Heart right ventricle (tissue), 16 donors: ENCODE measurements at places on chromosomes 12 and 14. TPM values are rescaled to one million over a fixed set of nuclear protein-coding genes. Genes with fewer than 3 reads are reported as not detected.

DNA sequence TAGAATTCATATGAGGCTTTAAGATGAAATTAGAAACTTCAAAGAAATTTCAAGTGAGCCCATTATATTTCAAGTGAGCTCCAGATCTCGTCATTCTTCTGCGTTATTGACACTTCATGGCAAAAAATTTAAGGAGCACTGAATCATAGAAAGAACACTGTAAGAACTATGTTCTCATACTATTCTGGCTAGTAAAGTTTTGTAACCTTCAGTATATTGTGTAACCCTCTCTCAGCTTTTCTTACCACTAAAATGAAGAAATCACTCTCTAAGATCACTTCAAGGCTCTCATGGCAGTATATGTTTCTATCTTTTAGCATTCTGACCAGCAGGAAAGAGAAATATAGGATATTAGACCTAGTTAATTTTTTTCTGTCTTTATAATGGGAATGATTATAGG, 6.3 kb downstream of the GPHN start:
- no peak for DNase-seq
- H3K27ac ChIP-seq, result no peak overlapping the region
- peaks cover 62% of the 10 kb centered on the region for H3K4me1 ChIP-seq
- H3K27me3 ChIP-seq, result peaks cover 6% of the 10 kb centered on the region
- no peak overlapping the region for H3K4me3 ChIP-seq

DNA sequence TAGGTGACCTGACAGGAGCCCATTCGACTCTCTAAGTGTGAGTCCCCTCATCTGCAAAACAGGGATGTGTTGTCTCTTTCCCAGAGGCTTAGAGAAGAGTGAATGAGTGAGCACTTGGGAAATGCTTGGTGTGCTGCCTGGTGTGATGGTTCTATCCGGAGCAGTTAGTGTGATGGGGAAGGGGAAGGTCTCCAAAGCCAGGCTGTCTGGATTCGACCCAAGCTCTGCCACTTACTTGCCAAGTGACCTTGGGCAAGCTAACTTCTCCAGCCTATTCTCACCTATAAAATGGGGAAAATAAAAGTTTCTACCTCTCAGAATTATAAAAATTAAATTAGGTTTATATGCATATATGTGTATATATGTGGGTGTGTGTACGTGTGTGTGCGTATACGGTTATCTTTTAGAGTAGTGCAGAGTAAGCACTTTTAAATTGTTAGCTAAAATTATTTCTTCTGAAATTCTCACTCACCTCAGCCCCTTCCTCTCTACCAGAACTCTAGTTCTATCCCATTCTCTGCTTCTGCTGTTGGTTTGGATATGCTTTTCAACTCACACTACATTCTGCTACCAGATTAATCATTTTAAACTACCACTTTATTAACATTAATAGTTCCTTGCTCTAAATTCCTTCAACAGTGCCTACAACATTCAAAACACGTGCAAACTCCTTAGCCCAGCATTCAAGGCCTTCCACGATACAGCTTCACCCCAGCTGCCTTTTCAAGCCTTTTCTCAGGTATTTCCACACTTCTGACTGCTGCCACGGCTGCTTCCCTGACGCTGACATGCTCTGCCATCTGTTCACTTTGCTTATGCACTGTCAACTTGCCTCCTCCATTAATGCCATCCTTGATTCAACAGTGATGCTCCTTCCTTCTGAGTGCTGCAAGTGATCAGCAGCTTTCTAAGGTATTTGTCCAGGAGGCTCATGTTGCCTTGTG, 55.3 kb downstream of the DICER1 start:
- no peak overlapping the region for H3K4me3 ChIP-seq
- H3K27me3 ChIP-seq, result no peaks in the 10 kb centered on the region
- peaks cover 84% of the 10 kb centered on the region for H3K36me3 ChIP-seq
- no peak for DNase-seq
- H3K4me1 ChIP-seq, result peaks cover 24% of the 10 kb centered on the region

- peak overlapping the region; percentile 17 for H3K27ac ChIP-seq
- DNase-seq, result no peak
- no peaks in the 10 kb centered on the region for H3K27me3 ChIP-seq
- H3K4me3 ChIP-seq, result no peak overlapping the region
Observed at GRCh38 chr12:69243099-69244084, 4.0 kb downstream of the CPSF6 start.

- no peak overlapping the region for H3K27ac ChIP-seq
- H3K36me3 ChIP-seq, result no peaks in the 10 kb centered on the region
- H3K27me3 ChIP-seq, result no peaks in the 10 kb centered on the region
- H3K4me1 ChIP-seq, result peaks cover 4% of the 10 kb centered on the region
Observed at GRCh38 chr14:64623554-64624165, 73.9 kb downstream of the PPP1R36 start.

- no peak for DNase-seq
- H3K27ac ChIP-seq, result no peak overlapping the region
- H3K4me1 ChIP-seq, result peaks cover 7% of the 10 kb centered on the region
- H3K27me3 ChIP-seq, result no peaks in the 10 kb centered on the region
- H3K4me3 ChIP-seq, result no peak overlapping the region
Observed at GRCh38 chr12:128787827-128788226, 35.9 kb downstream of the SLC15A4 start.

DNA sequence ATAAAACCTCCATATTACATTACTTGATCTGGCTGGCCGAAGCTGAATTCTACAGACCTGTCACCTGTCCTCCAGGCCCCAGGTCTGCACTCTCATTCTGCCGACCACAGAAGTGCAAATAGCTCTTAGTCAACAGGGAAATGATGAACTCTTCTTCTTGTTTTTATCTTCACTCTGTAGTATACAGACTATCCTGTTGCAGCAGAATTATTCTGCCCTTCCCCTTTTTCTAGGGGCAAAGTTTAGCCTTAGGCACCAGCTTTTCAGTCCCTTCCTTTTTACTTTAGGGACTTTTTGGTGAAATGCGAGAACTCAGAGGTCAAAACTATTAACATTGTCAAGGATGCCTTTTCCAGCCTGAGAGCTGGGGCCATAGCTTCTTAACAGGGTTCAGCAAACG, 229.6 kb upstream of the EGLN3 start:
- no peak overlapping the region for H3K4me3 ChIP-seq
- no peak for DNase-seq
- H3K27ac ChIP-seq, result peak overlapping the region; percentile 44
- H3K27me3 ChIP-seq, result no peaks in the 10 kb centered on the region

DNA sequence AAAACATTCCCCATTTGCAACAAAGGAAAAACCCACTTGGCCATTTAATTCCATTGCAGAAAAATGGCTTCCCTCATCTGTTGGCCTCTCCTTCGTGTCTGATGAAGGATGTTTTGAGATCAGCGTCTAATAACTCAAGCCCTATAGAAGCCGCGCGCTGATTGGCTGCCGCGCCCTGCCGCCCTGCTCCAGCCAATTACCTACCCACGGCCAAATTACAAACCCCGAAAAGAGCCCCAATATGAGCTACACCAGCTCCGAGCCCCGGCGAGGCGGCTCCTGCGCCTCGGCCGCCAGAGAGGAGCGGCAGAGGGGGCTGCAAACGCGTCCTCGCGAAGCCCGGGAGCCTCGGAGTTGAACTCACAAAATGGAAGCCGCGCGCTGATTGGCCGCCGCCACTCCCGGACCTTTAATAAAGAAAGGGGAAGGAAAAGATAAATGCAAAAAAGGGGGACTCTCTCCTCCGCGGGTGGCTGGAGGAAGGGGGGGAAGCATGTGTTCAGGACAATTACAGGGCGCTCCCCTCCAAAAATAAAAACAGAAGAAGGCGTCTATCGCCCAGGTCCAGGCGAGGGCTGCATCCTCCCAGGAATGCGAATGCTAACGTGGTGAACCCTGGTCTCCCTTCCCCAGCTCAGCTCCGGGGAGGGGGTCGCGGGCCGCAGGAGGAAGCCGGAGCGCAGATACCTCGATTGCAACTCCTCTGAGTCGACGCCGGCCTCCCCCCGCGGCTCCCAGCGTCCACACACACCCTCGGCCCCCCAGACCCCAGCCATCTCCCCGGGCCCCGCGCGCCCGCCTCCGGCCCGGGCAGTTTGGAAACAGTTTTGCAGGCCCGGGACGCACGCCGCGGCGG, 738 bp upstream of the SETD1B start:
- peaks cover 36% of the 10 kb centered on the region for H3K4me1 ChIP-seq
- no peaks in the 10 kb centered on the region for H3K36me3 ChIP-seq
- no peaks in the 10 kb centered on the region for H3K27me3 ChIP-seq

DNA sequence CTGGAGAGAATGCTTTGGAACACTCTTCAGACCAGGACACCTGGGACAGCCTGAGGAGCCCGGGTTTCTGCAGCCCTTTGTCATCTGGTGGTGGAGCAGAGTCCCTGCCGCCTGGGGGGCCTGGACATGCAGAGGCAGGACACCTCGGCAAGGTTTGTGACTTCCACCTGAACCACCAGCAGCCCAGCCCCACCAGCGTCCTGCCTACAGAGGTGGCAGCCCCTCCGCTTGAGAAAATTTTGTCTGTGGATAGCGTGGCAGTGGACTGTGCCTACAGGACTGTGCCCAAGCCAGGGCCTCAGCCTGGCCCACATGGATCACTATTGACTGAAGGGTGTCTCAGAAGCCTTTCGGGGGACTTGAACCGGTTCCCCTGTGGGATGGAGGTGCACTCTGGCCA, 21.1 kb downstream of the CINP start:
- no peak overlapping the region for H3K27ac ChIP-seq
- H3K4me1 ChIP-seq, result no peaks in the 10 kb centered on the region
- peaks cover 99% of the 10 kb centered on the region for H3K36me3 ChIP-seq
- no peak for DNase-seq
- H3K27me3 ChIP-seq, result no peaks in the 10 kb centered on the region

- DNase-seq, result no peak
- H3K27ac ChIP-seq, result no peak overlapping the region
- H3K27me3 ChIP-seq, result no peaks in the 10 kb centered on the region
- no peak overlapping the region for H3K4me3 ChIP-seq
- H3K4me1 ChIP-seq, result peaks cover 24% of the 10 kb centered on the region
Observed at GRCh38 chr12:69527506-69528272, 57.5 kb downstream of the FRS2 start.

DNA sequence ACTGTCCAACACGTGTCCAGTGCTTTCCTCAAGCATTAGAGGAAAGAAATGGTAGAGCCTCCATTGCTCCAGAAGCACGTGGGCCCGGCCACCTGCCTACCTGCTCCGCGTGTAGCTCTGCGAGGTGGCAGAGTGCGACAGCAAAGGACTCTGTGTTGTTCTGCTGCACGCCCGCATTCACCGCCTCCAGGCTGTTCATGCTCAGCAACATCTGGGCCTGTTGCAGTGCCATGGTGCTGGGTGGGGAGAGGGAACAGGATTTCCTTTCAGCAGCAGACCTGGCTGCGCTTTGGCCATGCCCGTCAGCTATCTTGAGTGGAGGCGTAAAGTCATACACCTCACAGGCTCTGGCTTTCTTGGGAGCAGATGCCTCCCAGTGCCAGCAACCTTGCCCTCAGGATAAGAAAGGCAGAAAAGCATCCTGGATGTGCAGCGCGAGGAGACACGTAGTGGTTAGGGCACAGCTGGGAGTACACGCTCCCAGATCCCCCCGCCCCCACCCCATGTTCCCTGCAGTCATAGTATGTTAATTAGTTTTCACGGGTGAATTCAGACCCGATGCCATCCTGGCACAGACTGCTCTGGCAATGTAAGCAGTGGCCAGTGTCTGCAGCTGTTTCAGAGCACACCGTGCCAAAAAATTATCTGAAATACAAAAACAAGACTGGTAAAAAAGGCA, 25.1 kb downstream of the ANAPC5 start:
- no peak overlapping the region for H3K4me3 ChIP-seq
- H3K36me3 ChIP-seq, result no peaks in the 10 kb centered on the region
- no peaks in the 10 kb centered on the region for H3K4me1 ChIP-seq
- H3K27me3 ChIP-seq, result no peaks in the 10 kb centered on the region
- no peak for DNase-seq

- H3K4me1 ChIP-seq, result peaks cover 22% of the 10 kb centered on the region
- no peak overlapping the region for H3K4me3 ChIP-seq
- H3K36me3 ChIP-seq, result no peaks in the 10 kb centered on the region
- H3K27me3 ChIP-seq, result peaks cover 12% of the 10 kb centered on the region
- DNase-seq, result no peak
- H3K27ac ChIP-seq, result no peak overlapping the region
Observed at GRCh38 chr14:93993382-93993781, 3.7 kb upstream of the CCDC197 start.

DNA sequence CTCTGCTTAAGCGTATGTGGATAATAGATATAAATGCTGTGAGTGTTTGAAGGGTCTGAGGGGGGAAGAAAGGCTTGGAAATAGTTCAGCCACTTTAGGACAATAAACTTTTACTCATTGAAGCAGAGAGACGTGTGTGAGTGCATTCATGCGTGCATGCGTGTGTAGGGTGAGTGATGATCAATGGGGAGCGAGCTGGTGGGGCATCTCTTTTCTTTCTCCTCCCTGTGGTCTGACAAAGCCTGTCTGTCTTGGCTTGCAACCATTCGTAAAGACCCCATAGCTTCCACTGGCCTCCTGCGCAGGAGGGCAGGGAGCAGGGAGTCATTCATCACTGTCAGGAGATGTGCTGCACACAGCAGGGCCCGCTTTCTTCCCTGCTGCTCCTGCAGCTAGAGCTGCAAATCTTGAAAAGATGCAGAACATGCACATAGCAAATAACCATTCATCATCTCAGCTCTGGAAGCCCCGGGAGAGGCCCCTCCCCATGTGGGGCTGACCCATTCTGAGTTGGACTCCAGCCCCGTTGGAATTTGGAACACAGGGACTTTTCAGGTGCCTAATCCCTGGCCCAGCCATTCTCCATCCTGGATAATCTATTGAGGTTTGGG, 223.2 kb downstream of the PPM1H start:
- H3K4me1 ChIP-seq, result no peaks in the 10 kb centered on the region
- no peak overlapping the region for H3K27ac ChIP-seq
- no peak for DNase-seq
- no peaks in the 10 kb centered on the region for H3K27me3 ChIP-seq
- peaks cover 8% of the 10 kb centered on the region for H3K36me3 ChIP-seq

- DNase-seq, result peak; percentile 65
- no peaks in the 10 kb centered on the region for H3K36me3 ChIP-seq
- no peaks in the 10 kb centered on the region for H3K27me3 ChIP-seq
- H3K4me3 ChIP-seq, result no peak overlapping the region
- H3K4me1 ChIP-seq, result peaks cover 13% of the 10 kb centered on the region
Observed at GRCh38 chr12:54352022-54352531, 12.2 kb downstream of the GPR84 start.

SDR9C7 gene
- total RNA-seq, result not detected

LTBP2 gene
- total RNA-seq, result 50.3 TPM

RNU7-1 gene
- total RNA-seq, result not detected

KCNK10 gene
- total RNA-seq, result 0.21 TPM

RBM25 gene
- total RNA-seq, result 40.2 TPM

GPRC5A gene
- 0.71 TPM for total RNA-seq

LRIG3 gene
- 6.5 TPM for total RNA-seq
